ENCODE measurements at places on chromosomes 1 and 21.

DNA sequence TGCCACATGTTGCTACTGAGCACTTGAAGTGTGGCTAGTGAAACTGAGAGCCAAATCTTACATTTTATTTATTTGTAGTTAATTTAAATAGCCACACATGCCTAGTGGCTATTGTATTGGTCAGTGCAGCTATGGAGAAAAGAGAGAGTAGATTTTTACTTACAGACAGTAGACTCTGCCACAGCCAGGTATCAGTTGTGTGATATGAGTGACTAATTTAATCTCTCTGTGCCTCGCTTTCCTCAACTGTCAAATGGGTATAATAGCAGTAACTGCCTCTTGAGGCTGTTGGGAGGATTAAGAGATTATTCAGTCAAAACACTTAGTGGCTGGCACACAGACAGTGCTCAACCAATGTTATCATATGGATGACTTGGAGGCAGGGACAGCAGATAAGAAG is 49.0 kb downstream of the UBE2T start:
- DNase-seq = no peak

DNA sequence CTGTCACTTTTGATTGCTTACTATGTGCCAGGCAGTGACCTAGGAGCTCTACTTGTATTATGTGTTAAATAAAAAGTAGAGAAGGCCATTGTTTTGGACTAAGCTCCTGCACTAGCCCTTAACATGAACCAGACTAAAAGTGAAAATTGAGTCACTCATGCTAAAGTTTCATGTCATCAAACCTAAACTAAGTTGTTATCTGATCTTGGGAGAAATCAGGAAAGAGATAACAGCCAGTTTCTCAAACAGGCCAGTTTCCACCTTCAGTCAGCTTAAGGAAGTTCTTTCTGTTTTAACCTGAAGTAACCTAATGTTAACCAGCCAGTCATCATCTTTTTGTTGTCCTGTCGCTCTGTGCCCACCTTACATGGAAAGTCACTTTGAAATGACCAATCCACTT is 102.1 kb upstream of the MARK1 start:
- DNase-seq = no peak

DNA sequence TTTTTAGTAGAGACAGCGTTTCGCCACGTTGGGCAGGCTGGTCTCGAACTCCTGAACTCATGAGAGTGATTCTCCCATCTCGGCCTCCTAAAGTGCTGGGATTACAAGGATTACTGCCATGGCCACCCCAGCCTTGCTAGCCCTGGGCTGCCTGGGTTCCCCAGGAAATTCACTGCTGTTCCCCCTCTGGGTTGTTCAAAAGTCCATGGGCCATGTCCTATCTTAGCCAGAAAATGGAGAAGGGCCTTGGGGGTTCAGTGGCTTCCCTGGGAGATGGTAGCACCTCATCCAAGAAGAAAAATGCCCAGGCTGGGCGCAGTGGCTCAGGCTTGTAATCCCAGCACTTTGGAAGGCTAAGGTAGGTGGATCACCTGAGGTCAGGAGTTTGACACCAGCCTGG is 20.9 kb downstream of the SLC26A9 start:
- DNase-seq = no peak

GRCh38 chr1:241640867-241641622 is 876 bp upstream of the CHML start:
- no peak for DNase-seq

GRCh38 chr1:30327370-30328099 is 395.9 kb downstream of the MATN1 start:
- DNase-seq = no peak

- DNase-seq = no peak
These were observed 79.7 kb upstream of the ARHGAP29 start for GRCh38 chr1:94316836-94317789.

GRCh38 chr1:55480029-55480795 is 265.0 kb upstream of the USP24 start:
- DNase-seq = no peak

DNA sequence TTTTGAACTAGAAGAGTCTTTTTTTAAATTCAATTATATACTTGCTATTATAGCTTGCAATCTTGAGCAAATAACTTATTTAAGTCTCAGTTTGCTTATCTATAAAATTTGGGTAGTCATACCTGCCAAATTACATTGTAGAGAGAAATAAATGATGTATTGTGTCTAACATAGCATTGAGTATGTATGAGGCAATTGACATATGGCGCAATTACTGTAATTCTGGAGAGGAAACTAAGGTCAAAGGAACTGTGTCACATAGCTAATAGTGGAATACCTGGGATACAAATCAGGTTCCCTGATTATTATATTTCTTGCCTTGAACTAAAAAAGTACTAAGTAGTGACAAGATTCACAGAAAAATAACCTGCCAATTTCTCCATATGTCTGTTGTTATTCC is 302.5 kb downstream of the PDE4B start:
- DNase-seq = no peak

- DNase-seq = no peak
These were observed 120.9 kb upstream of the KIAA1614 start for GRCh38 chr1:180791806-180792205.

DNA sequence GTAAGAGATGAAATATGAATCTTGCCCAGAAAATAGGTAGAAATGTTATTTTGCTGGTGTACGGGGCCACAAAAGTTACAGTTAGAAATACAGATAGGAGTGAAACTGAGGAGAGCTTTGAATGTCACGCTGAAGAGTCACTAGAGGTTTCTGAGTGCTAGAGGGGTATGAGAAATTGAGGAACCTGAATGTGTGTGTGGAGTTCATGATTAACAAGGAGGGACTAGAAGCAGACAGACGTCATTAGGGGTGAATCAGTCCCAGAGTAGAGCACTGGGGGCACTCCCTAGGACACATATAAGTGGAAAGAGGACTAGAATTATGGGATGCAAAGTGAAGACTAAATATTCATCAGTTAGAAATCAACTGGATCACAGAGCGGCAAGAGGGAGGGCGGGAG is 188.9 kb upstream of the MAP1LC3C start:
- no peak for DNase-seq

GRCh38 chr1:94039514-94039870 is 81.5 kb downstream of the ABCA4 start:
- DNase-seq = no peak

- DNase-seq = no peak
These were observed 544.3 kb upstream of the ADAMTS5 start for GRCh38 chr21:27511233-27511632.

DNA sequence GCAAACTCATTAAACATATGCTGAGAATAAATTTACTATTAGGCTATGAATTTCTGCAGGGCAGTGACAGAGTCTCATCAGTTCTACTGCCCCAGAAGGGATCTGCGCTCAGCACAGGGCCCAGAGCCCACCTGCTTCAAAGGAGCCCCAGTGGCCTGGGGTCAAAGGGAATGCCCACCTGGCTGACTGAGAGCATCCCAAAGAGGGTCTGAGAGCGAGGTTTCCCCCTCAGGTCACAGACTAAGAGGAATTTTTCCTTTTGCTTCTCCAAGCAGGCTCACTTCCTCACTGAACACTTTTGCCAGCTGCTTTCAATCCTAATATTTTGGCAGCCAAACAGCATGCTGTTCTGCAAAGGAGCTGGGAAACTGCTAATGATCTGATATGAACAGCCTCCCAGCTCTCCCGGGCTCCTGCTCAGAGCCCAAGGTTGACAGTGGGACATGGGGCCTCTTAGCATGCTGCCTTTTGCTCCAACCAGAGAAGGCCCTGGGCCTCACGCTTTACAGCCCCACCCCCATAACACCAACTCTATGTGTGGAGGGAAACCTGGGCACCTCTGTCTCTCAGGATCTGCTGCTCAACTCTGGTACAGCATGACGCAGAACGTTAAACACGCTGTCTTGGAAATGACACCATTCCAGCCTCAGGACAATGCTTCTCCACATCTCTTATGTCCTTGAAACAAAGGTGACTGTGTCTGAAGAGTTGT is 70.7 kb upstream of the SYT6 start:
- DNase-seq = no peak

DNA sequence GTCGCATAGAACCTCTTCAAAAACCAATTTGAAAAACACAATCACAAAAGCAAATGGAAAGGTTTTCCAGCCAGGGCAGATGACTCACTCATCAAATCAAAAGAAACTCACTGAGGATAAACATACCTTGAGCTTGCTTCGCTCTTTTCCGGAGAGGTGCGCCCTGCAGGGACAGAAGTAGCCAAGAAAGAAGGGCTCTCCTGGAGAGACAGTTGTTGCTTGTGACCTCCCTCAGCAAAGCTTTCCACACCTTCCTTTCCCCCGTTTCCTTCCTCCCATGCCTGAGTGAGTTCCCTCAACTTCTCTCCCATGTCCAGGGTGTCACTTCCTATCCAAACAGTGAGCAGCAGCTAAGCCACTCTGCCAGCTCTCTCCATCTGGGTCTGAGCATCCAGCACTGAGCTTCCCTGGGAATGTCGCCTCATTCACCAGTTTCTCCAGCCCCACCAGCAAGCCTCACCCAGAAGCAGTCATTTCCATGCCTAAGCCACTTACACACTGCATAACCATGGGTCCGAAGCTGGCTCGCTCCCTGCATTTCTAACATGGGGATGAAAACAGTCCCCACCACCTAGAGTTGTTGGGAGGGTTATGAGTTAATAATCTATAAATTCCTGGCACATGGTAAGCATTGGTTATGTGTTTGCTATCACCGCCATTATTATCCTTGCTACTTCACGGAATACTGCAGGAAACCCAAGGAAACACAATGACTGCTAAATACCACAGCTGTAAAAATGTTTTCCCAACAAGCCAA is 75.0 kb downstream of the PTPN14 start:
- DNase-seq = no peak

- DNase-seq = no peak
These were observed 30.0 kb downstream of the SDC3 start for GRCh38 chr1:30878559-30878958.

DNA sequence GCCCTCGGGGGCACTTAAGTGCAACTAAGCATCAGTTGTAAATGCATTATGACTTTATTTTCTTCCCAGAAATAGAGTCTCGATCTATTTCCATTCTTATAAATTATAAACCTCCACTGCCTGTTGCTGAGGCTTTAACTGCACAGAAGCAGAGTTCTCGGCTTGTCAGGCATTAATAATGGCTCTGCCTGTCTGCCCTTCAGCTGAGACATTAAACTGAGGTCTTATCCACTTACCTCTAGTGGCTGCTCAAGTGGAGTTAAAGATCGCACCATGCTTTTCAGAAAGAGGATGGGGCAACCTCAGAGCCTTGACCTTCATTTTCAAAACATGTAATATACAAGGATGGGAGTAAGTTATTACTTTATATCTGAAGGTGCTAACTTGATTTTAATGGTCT is 597.6 kb upstream of the PRMT6 start:
- no peak for DNase-seq

DNA sequence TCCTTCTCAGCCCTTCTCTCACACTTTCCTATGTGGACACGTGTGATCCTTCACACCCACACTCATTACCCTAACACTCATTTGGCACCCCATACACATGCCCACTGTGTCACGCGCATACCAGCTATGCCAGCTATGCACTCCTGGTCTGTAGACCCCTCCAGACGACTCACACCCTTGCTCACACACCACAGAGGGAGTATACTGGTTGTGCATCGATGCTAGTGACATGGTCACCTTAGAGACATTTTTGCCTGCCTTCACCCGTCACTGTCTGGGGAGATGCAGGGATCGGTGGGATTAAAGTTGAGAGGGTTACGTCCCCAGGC is 8.3 kb upstream of the PPM1J start:
- no peak for DNase-seq

GRCh38 chr1:25658791-25659431 is 42.3 kb downstream of the MAN1C1 start:
- no peak for DNase-seq

DNA sequence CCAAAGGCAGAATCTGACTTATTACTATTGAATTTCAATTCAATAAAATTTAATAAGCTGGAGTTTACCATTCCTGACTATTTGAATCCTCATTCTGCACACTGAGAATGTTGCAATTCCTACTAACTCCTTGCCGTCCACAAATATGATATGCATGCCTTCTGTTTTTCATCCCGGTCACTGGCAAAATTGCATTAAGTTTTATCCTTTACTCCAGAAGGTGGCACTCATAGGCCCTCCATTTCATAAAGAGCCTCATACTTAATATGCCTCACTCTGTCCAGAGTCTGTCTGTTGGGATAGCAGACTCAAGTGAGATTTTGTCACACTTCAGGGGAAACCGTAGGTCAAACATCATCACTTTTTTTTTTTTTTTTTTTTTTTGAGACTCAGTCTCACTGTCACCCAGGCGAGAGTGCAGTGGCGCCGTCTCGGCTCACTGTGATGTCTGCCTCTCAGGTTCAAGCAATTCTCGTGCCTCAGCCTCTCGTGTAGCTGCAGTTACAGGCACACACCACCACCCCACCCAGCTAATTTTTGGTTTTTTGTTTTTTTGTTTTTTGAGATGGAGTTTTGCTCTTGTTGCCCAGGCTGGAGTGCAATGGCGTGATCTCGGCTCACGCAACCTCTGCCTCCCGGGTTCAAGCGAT is 27.3 kb downstream of the F11R start:
- no peak for DNase-seq

DNA sequence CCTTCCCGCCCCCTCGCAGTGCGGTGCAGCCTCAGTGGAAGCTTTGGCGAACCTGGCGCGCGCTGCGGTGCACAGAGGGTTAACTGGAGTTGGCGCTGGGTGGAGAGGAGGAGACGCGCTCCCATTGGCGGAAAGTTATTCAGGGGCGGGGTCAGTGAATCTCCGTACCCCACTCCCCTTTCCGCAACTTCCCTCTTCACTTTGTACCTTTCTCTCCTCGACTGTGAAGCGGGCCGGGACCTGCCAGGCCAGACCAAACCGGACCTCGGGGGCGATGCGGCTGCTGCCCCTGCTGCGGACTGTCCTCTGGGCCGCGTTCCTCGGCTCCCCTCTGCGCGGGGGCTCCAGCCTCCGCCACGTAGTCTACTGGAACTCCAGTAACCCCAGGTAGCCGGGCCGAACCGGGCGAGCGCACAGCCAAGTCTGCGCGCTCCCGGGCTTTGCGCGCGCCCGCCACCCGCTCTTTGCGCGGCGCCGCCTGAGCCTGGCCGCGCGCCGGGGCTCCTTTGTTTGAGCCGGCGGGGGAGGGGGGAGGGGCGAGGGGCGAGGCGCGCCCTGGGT is at the start of gene EFNA4:
EFNA4 (plus strand) TSS at position 191 of the 561 bp plus-strand sequence; CDS start at position 275, 84 bp downstream.
- no peak for DNase-seq

DNA sequence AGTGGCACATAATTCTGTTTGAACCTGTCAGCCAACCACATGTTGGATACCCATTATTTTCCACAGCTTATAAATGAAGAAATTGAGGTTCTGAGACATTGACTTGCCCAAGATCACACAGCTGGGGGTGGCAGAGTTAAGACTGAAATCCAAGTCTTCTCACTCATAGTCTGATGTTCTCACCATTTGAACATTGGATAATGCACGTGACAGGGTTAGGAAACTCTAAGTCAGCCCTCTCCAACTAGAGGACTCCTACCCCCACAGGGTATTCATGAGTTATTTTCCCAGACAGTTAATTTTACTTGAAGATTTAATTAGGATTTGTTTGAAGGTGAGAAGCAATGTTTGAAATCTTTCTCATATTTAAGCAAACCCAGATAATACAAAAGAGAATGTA is 38.1 kb upstream of the C1orf105 start:
- no peak for DNase-seq

GRCh38 chr1:187516874-187517273 is 688.1 kb downstream of the PLA2G4A start:
- no peak for DNase-seq

GRCh38 chr1:232921381-232921780 is 29.0 kb upstream of the NTPCR start:
- DNase-seq = no peak
